Stimulated activated CD8-positive, alpha-beta memory T cell treated with anti-CD3 and anti-CD28 coated beads, Interleukin-2, amount 100 ng/mL, for 1 hour (primary cell): ENCODE measurements at places on chromosomes 3 and 15.
A peak's percentile ranks its signal among the peaks of the same experiment; 100 is the strongest.

- no peak for DNase-seq
These were observed 175.8 kb downstream of the FOXB1 start for GRCh38 chr15:60179786-60180391.

DNA sequence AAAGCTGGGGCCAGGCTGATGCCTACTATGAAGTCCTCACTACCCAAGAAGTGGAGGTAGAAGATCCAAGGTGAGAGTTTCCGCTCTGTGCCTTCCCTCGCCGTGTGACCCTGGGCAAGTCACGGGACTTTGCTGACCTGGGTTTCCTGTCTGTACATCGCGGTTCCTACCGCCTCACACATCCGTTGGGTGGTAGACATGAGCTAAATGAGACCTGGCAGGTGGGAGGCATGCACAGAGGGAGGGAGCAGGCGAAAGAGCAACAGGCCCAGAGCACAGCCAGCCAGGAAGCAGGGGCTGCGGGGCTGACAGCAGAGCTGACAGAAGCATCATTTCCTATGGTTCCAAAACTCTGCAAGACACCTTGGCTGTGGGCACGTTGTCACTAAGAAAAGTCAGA is 157.3 kb upstream of the BHLHE40 start:
- DNase-seq, result peak; percentile 59

- no peak for DNase-seq
These were observed 59.1 kb upstream of the FRMD4B start for GRCh38 chr3:69445024-69445423.

GRCh38 chr3:174907027-174907426 is 47.9 kb downstream of the NAALADL2 start:
- no peak for DNase-seq

GRCh38 chr3:15342246-15342645 is 9.9 kb upstream of the SH3BP5 start:
- DNase-seq, result no peak

DNA sequence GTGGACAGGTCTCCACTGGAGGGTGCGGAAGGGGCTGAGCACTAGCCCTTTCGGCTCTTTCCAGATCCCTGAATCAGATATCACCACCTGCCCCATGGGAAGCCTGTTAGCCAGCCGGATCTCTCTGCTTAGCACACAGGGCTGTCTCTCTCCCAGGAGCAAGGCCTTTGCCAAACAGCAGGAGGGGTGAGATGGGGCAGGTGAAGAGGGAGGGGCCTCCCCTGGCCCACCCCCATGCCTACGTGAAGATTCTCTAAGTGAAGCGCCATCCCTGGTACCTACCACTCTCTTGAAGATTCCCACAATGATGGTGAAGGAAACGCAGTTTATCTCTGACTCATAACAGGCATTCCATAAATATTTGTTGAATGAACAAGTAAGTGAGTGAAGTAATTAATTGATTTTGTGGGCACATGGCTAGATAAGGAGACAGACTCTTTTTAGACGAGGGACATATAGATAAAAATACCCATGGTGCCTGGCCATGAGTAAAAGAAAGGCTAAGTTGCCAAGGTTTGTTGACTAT is 19.6 kb upstream of the HCN4 start:
- DNase-seq, result no peak

DNA sequence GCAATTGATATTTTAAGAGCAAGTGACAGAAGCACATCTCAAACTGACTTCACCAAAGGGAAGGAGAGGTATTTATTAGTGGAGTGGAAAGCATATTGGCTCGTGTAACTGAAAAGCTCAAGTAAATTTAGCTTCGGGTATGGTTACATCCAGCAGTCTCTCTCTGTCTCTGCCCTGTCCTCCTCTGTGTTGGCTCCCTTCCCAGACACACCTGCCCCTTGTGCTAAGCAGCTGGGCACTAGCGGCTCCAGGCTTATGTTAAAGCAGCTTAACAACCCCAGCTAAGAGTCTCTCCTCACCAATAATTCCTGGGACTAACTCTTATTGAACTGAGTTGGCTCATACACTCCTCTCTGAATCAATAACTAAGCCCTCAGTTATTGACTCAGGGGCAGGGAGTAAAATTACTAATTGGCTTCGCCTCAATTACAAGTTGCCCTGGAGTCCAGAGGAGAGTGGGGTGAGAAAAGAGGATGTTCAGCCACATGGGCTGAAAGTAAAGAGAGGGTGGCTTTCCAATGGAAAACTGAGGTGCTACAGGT is 12.8 kb upstream of the SH3BP5 start:
- DNase-seq, result no peak

GRCh38 chr3:147129665-147130064 is 276.7 kb downstream of the ZIC4 start:
- no peak for DNase-seq

DNA sequence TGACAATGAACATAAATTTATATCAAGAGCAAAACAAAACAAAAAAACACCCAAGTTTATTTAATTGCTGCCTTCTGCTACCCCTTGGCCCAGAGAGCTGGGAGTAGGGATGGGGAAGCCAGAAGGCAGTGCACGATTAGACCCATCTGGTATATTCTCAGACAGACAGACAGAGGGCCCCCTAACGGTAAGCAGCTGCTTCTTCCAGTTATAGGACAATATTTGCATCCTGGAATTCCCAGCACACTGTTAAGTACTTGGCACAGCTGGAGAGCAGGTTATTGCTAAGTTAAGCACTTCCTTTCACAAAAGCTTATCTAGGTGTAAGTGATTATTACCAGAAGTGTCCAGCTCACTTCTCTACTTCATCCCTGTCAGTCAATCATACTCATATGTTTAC is 39.3 kb downstream of the C2CD4B start:
- DNase-seq, result no peak

DNA sequence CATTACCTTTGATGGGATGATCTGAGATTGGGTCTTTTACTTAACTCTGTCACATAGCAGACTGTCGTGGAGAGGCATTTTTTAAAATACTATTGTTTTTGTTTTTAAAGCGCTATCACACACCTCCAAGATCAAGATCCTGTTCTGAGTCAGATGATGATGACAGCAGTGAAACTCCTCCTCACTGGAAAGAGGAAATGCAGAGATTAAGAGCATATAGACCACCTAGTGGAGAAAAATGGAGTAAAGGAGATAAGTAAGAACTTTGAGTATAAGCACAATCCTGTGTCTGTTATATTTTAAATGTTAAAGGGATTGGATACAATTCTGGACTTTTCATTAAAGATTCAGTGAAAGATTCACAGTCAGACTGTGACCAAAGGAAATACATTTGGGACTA is 18.4 kb upstream of the ZBTB47 start:
- DNase-seq, result no peak

- DNase-seq, result no peak
These were observed 23.4 kb upstream of the FXR1 start for GRCh38 chr3:180888992-180889560.

GRCh38 chr3:55664387-55664786 is 177.3 kb upstream of the WNT5A start:
- DNase-seq, result no peak

DNA sequence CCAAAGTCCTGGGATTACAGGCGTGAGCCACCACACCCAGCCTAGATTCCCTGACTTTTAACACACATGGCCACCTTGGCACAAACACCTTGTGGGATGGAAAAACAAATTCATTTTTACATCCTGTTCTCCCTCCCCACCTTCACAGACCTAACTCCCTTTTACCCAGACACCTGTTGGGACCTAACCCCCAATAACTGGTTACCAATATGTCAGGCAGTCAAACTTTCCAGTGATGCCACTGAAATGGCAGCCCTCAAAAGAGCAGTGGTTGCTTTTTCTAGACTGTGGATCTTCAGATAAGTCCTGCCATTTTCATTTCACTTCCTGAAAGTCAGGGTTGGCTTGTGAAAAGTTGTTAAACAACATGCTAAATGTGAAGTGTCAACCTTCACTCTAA is 34.9 kb downstream of the SIN3A start:
- no peak for DNase-seq

DNA sequence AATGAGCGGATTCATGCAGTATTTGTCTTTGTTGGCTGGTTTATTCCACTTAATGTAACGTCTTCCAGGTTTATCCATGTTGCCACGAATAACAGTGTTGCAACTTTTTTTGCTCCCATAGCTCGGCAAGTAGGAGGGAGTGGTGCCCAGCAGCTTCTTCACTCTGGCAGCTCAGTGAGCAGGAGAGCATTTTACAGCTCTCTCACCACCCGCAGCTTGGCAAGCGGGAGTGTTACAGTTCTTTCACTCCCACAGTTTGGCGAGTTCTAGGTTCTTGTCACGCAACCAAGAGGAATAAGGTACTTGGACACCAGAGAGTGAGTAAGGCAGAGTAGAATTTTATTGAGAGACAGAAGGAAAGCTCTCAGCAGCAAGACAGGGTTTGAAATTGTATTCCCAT is 935.2 kb downstream of the TBL1XR1 start:
- no peak for DNase-seq

DNA sequence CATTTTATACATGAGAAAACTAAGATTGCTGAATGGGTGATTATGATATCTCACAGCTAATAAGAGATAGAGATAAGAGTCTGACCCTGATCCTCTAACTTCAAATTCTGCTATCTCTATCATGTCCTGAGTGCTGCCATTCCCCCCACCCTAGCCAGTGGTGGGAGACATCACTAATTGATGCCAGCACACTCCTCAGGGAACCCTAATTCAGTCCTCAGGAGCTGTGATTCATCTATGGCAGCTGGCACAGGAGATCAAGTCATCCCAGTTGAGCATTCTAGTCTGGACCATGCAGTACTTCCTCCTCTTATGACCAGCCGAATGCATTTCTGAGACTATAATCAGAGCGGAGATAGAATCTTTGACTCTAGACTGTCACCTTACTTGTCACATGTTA is 71.9 kb downstream of the SYNM start:
- no peak for DNase-seq

GRCh38 chr3:32502946-32503286 is 264 bp upstream of the CMTM6 start:
- DNase-seq, result no peak

DNA sequence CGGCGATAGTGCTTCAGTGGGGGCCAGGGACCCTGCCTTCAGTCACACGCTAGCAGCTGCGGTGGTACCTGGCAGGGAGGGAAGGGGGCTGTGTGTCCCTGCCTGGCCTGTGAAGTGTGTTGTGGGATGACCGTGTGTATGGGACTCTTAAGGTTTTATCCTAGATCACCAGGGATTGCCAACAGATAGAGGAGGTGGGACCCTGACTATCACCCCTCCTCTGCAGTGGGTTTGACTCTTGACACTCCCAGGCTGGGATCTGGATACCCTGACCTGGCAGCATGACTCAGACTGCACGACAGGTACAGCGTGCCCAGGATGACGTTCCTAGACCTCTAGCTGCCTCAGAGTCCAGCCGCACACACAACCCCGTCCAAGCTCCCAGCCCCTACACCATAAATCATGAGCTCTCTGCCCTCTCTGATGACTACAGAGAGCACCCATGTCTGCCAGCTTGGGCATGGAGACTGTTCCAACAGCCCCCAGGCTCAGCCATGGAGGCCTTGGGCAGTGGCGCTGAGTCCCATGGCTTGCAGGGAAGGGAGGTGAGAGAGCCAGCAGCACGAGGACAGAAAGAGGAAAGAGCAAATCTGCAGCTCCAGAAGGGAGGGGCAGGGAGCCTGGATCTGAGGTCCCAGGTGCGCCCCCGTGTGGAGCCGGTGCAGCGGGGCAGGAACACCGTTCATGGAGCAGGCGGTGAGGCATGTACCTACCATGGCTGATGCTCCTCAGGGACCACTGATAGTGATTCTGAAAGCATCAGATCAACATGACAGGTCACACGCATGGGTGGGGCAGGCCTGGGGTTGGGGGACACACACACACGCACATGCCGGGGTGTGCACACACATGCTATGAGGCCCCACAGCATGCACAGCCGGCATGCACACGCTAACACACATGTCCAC is 71.0 kb downstream of the ADAMTS7 start:
- DNase-seq, result no peak

DNA sequence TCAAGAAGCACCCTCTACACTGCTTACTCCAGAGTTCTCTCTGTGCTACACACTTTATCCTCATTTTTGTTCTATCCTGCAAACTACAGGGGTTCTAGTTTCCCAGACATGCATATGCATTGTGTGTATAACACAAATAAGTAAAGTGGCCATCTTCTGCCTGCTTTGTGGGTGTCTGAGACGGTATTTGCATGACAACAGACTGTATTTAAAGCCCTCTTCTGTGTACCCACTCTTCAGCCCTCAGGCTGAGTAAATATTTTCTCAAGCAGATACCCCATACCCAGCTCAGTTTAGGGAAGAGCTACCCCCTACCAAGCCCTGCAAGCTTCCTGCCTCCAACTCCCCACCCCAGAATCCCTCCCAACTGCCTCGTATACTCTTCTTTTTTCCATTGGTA is 31.7 kb downstream of the SYNPR start:
- no peak for DNase-seq

- no peak for DNase-seq
These were observed 106.9 kb downstream of the ULK4 start for GRCh38 chr3:41854956-41855355.

GRCh38 chr3:171064461-171064860 is 37.9 kb upstream of the SLC2A2 start:
- DNase-seq, result no peak

DNA sequence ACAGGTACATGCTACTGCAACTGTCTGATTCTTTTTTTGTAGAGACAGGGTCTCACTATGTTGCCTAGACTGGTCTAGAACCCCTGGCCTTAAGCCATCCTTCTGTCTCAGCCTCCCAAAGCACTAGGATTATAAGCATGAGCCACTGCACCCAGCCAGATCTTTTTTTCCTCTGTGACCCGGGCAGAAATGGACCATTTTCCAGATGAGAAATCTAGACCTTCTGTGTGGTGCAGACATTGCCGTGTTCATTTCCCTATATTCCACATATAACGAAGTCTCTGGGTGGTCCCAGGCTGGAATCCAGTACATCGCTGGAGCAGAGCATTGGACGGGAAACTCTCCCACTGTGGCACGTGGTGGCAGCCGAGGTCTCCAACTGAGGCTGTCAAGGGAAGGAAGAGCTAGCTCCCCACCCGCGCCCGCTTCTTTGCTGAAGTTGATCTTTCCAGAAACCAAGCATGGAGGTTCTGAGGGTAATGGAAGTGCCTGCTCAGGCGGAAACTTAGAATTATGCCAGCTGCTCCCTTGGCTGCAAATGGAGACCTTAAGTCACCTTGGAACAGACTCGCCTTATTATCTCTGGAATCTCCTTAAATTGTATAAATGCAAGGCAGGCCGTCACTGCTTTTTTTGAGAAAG is 23.1 kb upstream of the TXNRD3 start:
- no peak for DNase-seq

DNA sequence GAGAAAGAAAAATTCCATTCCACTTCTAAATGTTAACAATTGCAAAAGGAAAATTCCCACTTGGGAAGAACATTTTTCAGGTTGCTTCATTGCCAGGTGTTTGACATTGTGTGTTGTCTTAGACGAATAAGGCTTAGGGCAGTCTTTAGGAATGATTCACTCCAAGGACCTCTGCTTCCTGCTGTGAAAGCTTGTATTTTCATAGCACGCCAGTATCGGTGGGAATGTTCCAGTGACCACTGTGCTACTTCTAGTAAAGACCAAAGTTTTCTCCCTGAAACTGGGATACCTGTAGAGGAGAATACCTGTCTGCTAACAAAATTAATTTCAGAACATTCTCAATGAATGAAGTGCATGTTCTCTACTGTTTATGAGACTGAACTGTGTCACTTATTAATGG is 64.1 kb downstream of the CDIN1 start:
- no peak for DNase-seq

- no peak for DNase-seq
These were observed 97.1 kb upstream of the CHL1 start for GRCh38 chr3:99506-99905.

GRCh38 chr15:67884514-67885174 is 44.8 kb upstream of the RNU6-1 start:
- DNase-seq, result peak; percentile 37
